COR-L47 (cell line): ENCODE measurements at places on chromosomes 4 and X.

GRCh38 chr4:25939330-25939729 is 25.3 kb downstream of the SMIM20 start:
- no peak for DNase-seq

GRCh38 chr4:23035521-23036056 is 342.9 kb downstream of the GBA3 start:
- DNase-seq = no peak

DNA sequence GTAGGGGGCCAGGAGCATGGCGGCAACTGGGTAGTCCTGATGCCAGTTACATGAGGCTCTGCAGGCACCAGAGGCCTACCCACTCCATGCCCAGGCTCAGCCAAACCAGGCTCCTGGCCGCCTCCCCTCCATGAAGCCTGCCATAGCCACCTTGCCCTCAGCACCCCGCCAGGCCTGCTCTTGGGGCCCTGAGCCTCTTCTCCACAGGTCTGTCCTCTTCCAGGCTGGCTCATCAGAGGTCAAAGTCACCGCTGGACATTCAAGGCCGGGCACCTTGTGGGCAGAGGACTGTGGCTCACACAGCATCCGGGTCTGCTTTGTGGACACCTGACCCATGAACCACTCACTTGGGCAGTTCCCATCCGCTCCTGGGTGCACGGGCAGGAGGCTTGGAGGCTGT is 60.0 kb upstream of the AFAP1 start:
- DNase-seq = no peak

- no peak for DNase-seq
These were observed 87.8 kb upstream of the NPNT start for GRCh38 chr4:105807496-105807895.

- no peak for DNase-seq
These were observed 179.0 kb downstream of the KCNIP4 start for GRCh38 chr4:21769404-21770147.

- no peak for DNase-seq
These were observed 55.5 kb downstream of the WFS1 start for GRCh38 chr4:6324999-6325787.

GRCh38 chr4:67546971-67547370 is 1.7 kb upstream of the CENPC start:
- no peak for DNase-seq

GRCh38 chr4:134762053-134762452 is 560.5 kb upstream of the PABPC4L start:
- DNase-seq = no peak

- DNase-seq = no peak
These were observed 23.0 kb upstream of the UGT2B15 start for GRCh38 chr4:68693325-68694075.

- peak; percentile 3 for DNase-seq
These were observed 1.6 kb downstream of the ANKRD50 start for GRCh38 chr4:124710911-124711310.

GRCh38 chr4:53346920-53347852 is 18.7 kb downstream of the SCFD2 start:
- no peak for DNase-seq

GRCh38 chrX:54807524-54808108 is at the start of gene MAGED2:
MAGED2 (plus strand) TSS chrX:54807745; CDS start chrX:54809332, 1,587 bp downstream.
- no peak for DNase-seq

- DNase-seq = no peak
These were observed 241.0 kb upstream of the ANKRD50 start for GRCh38 chr4:124953486-124953885.
